Activated CD4-positive, CD25-positive, alpha-beta regulatory T cell (primary cell): ENCODE measurements at places on chromosomes 2 and 18.

- DNase-seq = no peak
Observed at GRCh38 chr2:235614900-235615712, 121.3 kb downstream of the AGAP1 start.

DNA sequence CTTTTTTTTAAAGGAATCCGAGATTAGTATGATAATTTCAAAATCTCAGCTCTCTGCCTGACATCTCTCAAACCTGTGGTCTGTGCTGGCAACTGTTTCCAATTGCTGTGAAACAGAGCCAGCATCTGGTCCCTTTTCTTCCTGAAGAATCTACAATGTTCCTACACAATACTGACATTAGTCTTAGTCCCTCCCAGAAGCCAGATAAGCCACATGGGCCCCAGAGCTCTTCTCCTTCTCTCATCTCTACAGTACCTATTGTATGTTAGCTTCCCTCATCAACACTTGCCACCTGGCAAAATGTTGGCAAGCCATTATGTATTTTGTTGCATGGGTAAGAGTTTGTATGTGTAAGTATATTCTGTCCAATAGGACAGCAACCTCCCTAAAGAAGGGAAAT is 62.9 kb upstream of the CDKL4 start:
- no peak for DNase-seq

GRCh38 chr18:48996901-48997463 is 46.2 kb upstream of the SMAD7 start:
- no peak for DNase-seq

DNA sequence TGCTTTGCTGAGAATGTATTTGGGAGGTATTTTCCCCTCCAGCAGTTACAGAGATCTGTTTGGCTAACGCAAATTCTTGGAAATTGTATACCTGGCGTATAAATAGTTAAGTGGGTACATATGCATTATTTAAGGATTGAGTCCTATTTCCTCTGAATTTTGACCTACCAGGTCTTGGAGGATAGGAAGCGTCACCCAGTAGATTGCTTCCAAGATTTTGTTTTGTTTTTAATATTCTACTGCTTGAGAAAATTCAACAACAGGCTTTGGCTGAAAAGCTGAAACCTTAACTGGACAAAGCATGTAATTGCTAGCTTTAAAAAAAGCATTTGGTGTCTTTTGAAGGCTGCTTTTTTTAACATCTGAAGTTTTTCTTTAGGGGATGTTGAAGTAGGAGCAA is 150.1 kb downstream of the WDSUB1 start:
- DNase-seq = no peak

DNA sequence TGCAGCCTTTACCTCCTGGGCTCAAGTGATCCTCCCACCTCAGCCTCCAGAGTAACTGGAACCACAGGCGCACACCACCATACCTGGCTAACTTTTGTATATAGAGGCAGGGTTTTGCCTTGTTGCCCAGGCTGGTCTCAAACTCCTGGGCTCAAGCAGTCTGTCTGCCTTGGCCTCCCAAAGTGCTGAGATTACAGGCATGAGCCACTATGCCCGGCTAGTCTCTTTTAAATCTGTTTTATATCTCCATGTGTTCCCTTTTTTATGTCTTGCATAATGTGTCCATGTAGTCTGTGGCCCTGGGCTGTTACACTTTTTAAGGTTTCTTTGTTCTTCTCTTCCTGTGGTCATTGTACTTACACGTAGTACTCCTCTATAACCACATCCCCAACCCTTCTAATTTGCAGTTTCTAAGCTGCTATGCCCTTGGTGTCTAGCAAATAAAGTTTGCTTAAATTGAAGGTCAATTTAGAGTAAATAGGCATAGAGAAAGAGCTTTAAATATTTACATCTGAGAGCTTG is 168.2 kb downstream of the MCFD2 start:
- DNase-seq = no peak

- DNase-seq = no peak
Observed at GRCh38 chr2:75098856-75099255, 100.5 kb downstream of the TACR1 start.

DNA sequence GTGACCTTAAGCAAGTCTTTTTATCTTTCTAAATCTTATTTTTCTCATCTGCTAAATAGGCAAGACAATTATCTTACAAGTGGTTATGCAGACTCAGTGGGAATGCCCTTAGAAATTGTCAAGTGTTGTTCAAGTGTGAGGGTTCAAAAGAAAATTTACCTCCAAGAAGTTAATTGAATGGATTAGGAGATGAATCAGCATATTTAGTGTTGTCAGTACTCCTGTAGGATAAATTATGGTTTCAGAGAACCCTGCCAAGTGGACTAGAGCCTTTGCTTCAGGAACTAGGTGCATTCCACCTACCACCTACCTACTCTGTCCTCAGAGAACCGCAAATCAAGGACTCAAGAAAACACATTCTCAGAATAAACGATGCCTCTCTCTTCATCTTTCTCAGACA is 69.8 kb upstream of the KCTD1 start:
- no peak for DNase-seq

- DNase-seq = no peak
Observed at GRCh38 chr2:112674229-112674628, 28.5 kb downstream of the SLC20A1 start.

- DNase-seq = no peak
Observed at GRCh38 chr18:74898965-74899364, 301.3 kb downstream of the ZNF407 start.

GRCh38 chr2:48727560-48727959 is 28.0 kb downstream of the LHCGR start:
- no peak for DNase-seq

GRCh38 chr2:71129902-71130151 is 202 bp downstream of the MCEE start:
- no peak for DNase-seq

DNA sequence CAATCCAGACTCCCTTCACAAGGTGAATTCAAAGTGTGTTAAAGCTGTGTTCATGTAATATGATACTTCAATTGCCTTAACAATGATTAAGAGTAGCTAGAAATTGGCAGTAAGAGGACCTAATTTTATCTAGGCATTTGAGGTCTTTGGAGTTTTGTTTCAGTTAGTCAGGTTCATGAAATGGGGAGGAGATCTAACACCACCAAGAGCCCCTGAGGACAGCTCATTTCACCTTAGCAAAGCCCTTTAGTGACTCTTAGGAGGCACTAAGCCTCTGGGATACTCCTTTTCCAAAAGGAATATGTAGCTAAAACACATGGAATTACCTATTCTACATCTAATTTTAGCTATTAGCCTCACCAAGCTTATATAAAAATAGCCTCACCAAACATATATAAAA is 716.5 kb upstream of the RAB6C start:
- no peak for DNase-seq

- DNase-seq = no peak
Observed at GRCh38 chr2:68796295-68796905, 61.8 kb downstream of the ARHGAP25 start.

GRCh38 chr18:7980656-7981055 is 413.5 kb downstream of the PTPRM start:
- no peak for DNase-seq

DNA sequence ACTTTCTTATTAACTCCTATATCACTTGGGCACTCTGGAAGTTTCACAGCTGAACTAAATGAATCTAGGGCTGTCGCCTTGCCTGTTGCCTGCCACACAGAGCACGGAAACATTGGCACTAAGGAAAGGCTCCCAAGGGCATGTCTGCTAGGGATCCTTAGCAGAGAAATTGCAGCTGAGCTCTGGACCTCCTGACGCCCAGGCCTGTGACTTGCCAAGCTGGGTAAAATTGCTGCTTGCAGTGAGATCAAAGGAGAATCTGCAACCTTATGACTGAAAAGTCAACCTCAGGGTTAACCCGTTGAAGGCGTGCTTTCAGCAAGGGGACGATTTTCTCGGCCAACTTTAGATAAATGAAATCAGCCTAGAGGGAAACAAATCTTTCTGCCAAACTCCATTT is 189.8 kb downstream of the NCK2 start:
- peak; percentile 9 for DNase-seq

DNA sequence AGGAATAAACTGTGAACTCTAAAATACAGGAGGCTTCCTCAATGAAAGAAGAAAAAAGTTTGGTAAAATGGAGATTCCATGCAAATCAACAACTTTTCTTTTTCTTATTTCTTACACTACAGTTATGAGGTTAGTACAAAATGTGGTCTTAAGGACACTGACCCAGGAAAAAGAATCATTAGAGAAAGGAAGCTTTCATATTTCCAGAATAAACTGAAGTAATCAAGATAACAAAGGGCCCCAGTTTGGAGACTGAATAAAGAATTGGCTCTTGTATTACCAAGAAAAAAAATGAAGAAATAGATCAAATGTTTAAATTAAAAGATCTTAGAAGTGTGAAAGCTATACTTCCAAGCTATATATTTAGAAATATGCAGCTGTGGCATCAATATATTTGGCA is 72.3 kb downstream of the SLC66A3 start:
- no peak for DNase-seq

DNA sequence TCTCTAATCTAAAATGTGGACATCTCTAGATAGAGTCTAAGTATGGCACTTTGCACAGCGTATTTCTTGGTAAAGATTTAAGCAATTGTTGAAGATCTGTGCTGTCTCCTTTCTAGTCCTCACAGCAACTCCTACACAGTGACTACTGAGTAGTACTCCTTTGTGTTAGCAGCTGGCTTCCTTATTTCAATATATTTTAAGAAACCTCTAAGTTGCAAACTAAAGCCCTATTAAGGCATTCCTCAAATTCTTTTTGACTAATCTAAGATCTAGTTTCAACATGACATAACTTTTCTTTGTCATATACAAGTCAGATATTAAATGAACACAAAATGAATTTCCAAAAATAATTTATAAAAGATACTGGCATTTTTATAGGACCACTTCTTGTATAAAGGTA is 121.8 kb upstream of the DNAJC10 start:
- no peak for DNase-seq

- no peak for DNase-seq
Observed at GRCh38 chr2:101430156-101430555, 42.9 kb upstream of the CREG2 start.

DNA sequence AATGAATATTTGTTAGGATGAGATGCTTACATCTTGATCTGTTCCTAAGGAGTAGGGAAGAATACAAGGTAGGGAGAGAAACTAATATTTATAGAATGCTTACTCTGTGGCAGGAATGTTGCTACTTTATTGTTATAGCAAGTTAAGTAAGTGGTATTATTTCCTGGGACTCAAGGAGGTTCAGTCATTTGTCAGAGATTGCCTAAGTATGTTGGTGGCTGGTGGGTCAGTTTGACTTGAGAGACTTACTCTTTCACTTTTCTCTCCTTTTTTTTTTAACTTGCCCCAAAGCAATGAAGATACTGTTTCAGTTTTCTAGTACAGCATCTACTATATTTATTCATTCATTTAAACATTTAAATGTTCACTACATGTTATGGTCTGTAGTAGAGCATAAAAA is 209.2 kb upstream of the STON1 start:
- no peak for DNase-seq

DNA sequence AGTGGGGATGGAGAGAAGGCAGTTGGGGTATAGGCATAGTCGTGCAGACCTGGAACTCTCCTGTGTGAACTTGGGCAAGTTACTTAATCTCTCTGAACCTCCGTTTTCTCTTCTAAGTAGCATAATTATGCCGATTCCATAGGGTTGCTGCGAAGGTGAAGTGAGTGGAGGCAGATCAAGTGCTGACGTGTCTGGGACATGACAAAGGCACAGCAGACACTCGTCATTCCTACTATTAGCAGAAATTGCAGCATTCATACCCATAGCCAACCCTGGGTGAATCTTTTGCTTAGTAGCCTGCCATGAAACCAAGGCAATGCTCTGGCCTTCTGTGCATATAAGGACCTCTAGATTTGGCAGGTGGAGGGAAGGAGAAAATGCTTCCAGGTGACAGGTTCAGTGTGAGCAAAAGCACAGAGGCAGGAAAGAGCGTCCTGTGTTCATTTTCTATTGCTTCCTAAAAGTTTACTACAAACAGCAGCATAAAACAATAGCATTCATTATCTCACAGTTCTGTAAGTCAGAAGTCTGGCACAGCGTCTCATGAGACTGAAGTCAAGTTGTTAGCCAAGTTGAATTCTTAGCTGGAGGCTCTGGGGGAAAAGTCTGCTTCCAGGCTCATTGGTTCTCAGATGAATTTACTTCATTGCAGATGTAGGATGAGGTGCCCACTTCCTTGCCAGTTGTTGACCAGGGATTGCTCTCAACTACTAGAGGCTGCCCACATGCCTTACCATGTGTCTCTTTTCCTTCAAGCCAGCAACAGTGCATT is 77.8 kb downstream of the CTIF start:
- no peak for DNase-seq

- DNase-seq = no peak
Observed at GRCh38 chr2:6412533-6413091, 453.1 kb downstream of the CMPK2 start.

- DNase-seq = no peak
Observed at GRCh38 chr2:175097297-175097696, 70.7 kb downstream of the ATF2 start.

DNA sequence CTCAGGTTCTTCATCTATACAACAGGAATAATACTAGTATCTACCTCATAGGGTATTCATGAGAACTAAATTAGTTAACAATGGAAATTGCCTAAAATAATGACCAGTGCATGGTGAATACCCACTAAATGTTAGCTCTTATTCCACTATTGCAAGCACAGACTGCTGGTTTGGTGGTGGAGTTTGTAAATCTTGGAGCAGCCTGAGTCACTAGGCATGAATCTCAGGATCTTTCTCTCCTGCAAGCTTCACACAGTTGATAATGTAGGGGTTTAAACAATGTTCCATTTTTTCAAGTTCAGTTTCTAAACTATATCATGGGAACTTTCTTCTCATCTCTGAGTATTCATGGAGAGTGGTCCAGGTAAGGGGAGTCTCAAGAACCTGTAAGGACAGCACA is 84.0 kb downstream of the OSR1 start:
- no peak for DNase-seq

- no peak for DNase-seq
Observed at GRCh38 chr2:160252278-160252887, 52.3 kb upstream of the ITGB6 start.

DNA sequence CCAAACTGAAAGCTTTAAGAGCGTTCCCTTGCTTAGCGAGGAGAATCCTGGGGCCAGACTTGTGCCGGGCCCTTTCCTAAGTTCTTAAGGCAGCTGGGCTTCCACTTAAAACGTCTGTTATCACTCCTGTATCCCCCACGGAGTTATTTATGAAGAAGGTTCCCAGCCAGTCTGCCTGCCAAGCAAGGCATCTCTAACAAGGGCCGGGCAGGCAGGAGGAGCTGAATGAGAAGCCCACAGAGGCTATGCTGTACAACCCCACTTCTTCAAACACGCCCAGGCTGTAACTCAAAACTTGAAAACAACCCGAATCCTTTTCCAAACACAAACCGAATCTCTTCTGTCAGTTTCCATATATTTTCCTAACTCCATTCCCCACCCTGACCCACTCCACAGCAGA is 39.0 kb upstream of the ZFP36L2 start:
- no peak for DNase-seq

- DNase-seq = no peak
Observed at GRCh38 chr2:47815764-47816163, 32.8 kb downstream of the MSH6 start.

DNA sequence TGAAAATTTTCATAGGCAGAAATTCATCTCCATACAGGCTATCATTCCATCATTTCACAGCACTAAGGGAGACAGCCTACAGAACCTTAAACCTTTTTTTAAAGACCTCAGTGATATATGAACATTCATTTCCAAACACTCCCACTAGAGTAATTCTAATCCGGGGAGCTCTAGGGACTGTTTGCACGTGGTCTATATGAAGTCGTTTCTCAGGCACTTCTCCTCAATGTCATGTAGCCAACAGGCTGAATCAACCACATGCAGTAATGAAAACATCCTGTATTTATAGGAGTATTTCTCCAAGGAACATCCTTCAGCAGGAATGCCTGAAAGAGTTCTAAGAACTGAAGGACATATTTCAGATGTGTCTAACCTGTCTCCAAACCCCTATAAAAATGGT is 97.3 kb upstream of the CREB1 start:
- DNase-seq = no peak
